ENCODE measurements at places on chromosomes 7 and 10.

GRCh38 chr10:69413221-69413865 is 3.4 kb downstream of the TACR2 start:
- no peak for DNase-seq

- DNase-seq: no peak
Measured at GRCh38 chr7:148234715-148235114, 355.9 kb upstream of the C7orf33 start.

- no peak for DNase-seq
Measured at GRCh38 chr10:4436103-4436502, 389.9 kb upstream of the AKR1E2 start.

DNA sequence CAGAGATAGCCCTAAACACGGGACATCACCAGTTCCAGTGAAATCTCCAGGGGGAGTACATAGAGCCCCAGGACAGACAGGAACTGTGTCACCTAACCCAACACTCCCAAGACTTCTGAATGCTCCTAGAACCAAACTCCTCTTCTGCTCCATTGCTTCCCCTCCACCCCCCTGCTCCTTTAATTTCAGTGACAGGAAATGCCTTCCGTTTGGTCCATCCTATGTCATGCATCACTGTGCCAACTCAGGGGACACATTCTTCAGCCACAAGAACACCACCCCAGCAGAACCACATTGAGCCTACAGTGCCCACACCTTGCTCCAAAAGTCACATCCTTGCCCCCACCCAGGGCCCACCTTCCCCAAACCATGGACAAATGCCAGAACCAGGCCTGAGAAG is 100.5 kb downstream of the KCNMA1 start:
- DNase-seq: no peak
